ENCODE measurements at places on chromosomes 2 and 18.

DNA sequence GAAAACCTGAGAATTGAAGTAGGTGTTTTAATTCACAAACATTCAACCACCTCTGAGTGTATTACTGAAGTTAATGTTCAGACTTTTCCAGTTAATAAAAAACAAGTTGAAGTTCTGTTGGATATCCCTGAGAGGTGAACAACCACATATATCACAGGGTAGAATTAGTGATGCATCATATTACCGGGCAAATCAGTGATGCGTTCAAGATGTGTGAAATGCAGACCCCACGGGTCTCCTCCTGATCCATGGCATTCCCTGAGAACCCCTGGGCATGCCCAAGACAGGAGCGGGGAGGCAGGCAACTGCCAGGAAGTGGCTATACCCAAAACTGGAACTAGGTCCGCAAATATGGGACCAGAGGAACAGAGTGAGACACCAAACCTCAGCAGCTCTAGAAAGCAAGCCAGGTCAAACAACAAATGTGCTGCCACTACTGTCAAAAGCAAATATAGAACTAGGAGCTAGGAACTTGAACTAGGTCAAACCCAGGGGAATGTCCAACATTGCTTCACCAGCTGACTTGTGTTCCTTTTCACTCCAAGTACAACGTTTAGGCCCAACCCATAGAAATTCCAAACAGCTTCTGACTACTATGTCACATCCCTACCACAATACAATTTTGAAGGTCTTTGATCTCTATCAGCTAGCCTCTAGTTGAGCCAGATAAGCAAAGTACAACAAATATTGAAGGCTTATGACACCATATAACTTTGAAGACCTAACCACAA lies 20.2 kb downstream of the PSTPIP2 start:
- DNase-seq = peak; percentile 53

GRCh38 chr2:73359915-73360697 lies 25.5 kb upstream of the ALMS1 start:
- no peak for DNase-seq

DNA sequence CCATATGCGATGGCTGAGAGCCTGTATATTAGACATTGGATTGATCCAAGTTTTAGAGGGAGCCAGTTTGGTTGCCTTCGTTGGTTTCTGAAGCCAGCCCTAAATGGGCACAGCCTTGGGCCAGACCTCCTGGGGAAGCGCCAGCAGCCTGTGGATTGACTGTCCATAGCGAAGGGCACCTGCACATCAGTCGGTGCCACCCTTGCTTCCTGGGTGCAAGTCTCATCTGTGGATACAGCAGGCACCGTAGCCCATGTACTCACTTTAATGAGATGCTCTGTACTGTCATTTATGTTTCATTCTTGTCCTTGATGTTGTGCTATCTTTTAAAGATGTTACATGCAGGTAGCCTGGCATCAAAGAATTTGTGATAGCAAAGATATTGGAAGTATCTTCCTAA lies 536.4 kb upstream of the NRP2 start:
- no peak for DNase-seq

- DNase-seq = peak; percentile 81
Observed at GRCh38 chr2:68943581-68944568, 8.8 kb downstream of the GKN2 start.

DNA sequence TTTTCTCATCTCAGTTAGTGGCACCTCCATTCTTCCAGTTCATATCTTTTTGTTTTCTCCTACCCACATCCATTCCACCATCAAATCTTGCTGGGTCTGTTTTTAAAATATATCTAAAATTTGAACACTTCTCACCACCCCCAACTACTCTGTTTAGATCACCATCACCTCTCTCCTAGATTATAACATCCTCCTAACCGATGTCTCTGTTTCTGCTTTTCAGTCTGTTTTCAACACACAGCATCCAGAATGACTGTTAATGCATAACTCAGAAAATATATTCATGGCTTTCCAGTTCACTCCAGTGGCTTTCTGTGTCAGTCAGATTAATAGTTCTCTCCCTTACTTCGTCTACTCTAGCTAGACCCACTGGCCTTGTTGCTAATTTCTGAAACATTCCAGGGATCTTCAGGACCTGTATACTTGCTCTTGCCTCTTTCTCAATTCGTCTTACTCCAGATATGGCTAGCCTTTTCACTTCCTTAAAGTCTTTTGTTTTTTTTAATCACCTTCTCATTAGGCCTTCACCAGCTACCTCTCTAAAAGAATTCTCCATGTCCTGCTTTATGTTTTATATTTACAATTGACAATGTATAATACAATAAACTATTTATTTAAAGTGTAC lies 105.3 kb downstream of the COMMD1 start:
- no peak for DNase-seq

DNA sequence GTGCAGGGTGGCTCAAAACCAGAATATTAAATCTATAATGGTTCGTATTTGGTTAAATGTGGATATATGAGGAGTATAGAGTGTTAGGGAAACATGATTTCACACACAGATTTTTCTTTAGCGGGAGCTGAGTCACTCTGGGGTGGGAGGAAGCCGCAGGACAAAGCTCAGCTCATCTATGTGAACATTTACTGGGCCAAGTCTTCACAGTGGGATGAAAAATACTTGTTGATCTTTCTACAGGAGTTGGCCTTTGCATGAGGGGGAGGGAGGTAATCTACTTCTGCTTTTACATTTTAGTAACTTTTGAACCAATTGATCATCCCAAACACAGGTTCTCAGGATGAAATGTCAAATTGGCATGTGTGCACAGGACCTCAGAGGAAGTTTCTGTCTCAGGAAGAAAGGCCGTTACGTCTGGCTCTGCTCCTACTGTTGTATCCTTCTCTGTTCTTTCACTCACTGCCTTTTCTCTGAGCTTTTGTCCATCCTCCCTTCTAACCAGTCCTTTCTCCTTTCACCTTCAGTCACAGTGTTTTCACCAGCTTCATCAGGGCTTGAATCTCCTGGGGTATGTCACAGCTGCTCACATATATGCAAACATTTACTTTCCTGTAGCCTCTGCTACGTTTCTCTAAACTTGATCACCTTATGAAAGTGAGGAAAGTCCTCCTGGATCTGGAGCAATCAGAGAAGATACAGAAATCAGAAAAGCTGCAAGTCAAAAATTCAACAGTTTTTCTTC lies 943.3 kb upstream of the FANCL start:
- peak; percentile 58 for DNase-seq

- peak; percentile 60 for DNase-seq
Observed at GRCh38 chr18:50836521-50836957, 16.7 kb upstream of the MRO start.

GRCh38 chr2:235921508-235922191 lies 246.5 kb downstream of the GBX2 start:
- DNase-seq = no peak

- no peak for DNase-seq
Observed at GRCh38 chr2:218006741-218007140, 3.9 kb upstream of the TNS1 start.

- peak; percentile 46 for DNase-seq
Observed at GRCh38 chr2:39782591-39782990, 3.5 kb upstream of the THUMPD2 start.

- no peak for DNase-seq
Observed at GRCh38 chr2:69546646-69547045, 96.9 kb downstream of the AAK1 start.

GRCh38 chr2:153990771-153991170 lies 119.0 kb downstream of the GALNT13 start:
- DNase-seq = no peak

DNA sequence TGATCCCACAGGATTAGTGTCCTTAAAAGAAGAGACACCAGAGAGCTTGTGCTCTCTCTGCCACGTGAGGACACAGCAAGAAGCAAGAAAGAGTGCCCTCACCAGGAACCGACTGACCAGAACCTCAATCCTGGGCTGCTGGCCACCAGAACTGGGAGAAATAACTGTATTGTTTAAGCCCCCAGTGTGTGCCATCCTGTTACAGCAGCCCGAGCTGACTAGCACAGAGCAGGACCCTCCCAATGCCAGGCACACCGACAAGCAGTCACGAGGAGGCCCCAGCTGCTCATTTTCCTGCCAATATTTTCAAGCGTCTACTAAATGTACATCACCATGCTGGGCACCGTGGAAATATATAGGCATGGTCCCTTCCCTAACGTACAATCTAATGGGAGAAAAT lies 17.1 kb downstream of the FAM178B start:
- no peak for DNase-seq

GRCh38 chr2:78870343-78870967 lies 155.0 kb upstream of the REG3G start:
- DNase-seq = peak; percentile 23

DNA sequence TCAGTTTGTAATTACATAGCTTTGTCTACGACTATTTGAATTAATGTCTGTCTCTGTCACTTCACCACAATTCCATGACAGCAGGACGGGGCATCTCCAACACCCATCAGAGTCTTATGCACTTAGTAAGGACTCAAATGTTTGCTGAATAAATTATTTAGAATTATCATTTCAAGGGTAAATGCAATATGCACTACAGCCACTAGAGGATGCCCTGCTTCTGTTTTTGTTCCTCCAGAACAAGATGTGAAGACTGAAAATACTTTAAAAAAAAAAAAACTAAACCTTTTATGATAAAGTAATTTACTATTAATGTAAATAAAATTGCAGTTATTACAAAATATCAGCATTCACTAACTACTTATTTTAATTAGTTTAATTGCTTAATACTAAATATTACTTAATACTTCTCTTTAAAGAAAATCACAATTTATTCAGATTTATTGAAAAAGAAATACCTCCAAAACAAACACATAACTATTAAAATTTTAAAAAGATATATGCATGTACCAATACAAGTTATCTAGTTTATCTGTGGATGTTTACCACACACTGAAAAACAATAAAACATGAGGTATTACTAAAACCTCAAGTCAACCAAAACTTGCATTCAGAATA lies 3.2 kb downstream of the PIGN start:
- DNase-seq = peak; percentile 83

DNA sequence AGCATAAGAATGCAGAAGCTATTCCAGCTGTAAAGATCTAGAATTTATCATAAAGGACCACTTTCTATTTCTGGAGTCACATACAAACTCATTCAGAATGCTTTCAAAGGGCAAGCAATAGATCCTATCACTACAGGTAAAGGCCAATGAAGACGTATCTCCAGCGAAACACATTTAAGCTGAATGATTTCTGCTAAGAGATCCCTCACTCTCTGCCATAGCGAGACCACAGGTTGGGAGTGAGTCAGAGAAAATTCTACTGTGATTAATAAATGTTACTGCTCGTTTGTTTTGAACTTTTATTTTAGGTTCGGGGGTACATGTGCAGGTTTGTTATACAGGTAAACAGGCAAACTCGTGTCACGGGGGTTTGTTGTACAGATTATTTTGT lies 72.5 kb upstream of the NFU1 start:
- DNase-seq = no peak

DNA sequence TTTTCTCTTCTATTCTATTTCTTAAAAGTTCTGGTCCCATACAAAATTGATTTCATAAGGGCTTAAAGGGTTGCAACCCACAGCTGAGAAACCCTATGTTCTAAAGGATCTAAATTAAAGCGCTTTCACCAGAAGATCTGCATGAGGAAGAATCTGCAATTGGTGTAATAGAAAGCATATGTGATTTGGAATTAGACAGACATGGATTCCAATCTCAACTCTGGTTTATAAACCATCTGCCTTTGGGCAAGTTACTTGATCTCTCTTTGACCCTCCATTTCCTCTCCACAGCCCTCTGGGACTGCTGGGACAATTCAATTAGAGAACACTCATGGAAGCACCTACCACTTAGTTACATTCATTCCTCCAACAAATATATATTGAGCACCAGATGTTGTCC lies 178.7 kb downstream of the ANTXR1 start:
- DNase-seq = no peak

GRCh38 chr2:54945391-54946219 lies 104.6 kb downstream of the RTN4 start:
- no peak for DNase-seq

DNA sequence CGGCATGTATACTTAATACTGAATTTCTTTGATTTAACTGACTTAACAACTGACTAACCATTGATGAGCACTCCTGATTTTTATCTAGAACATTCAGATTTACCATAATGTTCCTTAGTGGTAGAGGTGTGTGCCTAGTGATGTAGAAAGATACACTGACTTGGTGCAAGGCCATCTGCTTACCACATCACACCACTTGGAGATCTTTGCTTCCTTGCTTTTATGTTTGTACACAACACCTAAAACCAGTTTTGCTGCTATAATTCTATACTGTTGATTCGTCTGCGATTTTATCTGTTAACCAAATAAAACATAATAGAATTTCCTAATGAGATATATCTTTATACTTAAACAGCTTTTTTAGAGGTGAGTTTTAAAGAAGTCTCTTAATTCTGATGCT lies 3.9 kb upstream of the FARP2 start:
- DNase-seq = no peak

- peak; percentile 93 for DNase-seq
Observed at GRCh38 chr2:27370816-27371620, 602 bp downstream of the SNX17 start.

- DNase-seq = no peak
Observed at GRCh38 chr2:26458365-26459042, 19.4 kb downstream of the OTOF start.

DNA sequence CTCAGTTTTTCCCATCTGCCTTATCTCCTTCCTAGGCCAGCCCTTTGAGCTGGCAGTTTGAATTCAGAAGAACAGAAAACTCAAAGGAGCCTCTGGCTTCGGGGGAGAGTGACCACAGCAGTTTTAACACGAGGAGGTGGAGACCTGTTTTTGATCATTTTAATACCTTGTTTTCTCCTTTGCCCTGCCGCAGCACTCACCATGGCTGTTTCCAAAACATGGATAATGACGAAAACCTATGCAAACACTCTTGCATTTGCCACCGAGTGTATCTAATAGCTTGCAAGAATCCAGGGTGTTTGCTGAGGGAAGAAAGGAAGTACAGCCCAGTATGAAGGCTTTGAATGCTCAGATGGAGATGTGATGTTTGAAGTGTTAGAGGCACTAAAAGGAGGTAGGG lies 167.1 kb downstream of the PRKCE start:
- no peak for DNase-seq

DNA sequence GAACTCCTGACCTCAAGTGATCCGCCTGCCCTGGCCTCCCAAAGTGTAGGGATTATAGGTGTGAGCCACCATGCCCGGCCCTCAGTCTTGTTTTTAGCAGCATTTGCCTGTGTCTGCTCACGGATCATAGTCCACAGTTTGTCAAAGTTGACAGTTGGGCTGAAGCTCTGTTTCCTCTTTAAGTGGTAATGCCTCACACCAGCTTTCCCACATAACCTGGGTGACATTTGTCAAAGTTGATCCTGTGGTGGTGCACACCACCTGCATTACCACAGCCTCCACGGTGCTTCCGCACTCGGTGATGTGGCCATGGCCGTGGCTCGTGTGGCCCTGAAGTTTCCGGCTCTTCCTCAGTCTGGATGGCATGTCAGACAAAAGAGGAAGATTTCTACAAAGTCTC lies 27.1 kb downstream of the RAB31 start:
- peak; percentile 78 for DNase-seq

GRCh38 chr2:238458651-238459050 lies 31.9 kb downstream of the ASB1 start:
- DNase-seq = no peak

DNA sequence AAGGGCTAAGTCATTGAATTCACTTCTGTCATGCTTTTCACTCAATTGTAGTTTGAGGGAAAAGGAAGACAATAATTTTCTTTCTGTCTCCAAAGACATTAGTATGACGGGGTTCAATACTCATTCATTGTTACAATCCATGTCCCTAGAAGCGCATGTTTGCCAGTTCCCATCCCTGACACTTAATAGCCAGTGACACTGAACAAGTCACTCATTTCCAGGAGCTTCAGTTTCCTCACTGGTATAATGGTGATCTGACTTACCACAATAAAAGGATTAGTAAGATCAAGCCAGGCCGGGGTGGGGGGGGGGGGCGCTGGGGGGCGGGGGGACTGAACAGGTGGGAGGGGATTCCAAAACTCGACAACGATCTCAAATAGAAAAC lies 144.8 kb upstream of the MAP3K20 start:
- DNase-seq = no peak

Measured in hematopoietic multipotent progenitor cell treated with erythropoietin and hydrocortisone succinate and interleukin-3 and kit ligand, for 4 days (in vitro differentiated cells).